ENCODE measurements at places on chromosomes 2 and 18.

DNA sequence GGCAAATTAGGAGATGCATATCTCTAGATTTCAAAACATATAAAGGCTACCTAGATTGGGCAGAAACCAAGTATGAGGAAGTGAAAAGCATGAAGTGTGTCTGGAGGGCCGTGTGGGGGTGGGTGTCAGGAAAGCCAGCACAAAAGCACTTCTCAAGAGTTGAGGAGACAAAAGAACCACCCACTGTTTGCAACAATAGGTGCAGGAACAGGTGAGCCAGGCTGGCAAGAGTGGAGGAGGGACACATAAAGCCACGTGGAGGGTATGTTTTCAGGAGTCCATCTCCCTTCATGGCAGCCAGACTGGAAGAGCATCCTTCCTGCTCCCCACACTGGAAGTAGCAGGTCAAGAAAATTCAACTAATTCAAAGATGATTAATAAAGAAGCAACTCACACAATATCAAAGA is 96.4 kb downstream of the CERS6 start:
- no peak for DNase-seq

GRCh38 chr18:37527395-37527794 is 38.2 kb downstream of the CELF4 start:
- no peak for DNase-seq

DNA sequence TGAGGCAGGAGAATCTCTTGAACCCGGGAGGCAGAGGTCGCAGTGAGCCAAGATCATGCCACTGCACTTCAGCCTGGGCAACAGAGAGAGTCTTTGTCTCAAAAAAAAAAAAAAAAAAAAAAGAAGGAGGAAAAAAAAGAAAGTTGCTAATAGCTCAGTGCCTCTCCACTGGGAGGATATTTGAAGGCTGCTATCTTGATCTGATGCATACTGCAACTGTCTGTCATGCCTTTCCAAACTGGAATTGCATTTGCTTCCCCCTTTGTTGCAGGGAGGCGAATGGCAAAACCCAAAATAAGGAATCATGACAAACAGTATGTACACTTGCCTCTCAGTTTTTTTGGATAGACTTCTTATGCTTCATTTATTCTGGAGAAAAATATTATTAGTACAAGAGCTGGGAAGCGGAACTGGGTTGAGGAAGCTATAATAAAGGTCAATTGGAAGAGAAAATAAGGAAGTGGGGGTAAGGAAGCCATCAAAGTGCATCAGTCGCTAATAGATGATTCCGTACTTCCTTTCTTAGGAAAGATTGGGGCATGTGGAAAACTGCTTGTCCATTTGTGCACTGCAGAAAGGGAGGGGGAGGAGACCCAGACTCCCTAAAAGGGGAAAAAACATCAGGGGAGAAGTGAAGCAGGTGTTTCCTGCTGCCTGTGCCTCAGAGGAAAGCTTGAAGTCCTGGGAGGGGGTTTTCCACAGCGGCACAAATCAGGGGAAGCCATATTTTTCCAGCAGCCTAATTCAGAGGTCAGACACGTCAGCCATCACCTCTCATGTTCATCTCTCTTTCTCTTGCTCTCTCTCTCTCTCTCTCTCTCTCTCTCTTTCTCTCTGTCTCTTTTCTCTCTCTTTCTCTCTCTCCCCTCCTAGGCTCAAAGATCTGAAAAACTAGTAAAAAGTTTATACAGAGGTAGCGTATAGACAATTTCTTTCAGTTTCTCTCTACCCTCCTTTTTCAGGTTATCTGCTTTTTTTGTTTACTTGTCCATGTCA is 301.4 kb upstream of the TNP1 start:
- DNase-seq: no peak

DNA sequence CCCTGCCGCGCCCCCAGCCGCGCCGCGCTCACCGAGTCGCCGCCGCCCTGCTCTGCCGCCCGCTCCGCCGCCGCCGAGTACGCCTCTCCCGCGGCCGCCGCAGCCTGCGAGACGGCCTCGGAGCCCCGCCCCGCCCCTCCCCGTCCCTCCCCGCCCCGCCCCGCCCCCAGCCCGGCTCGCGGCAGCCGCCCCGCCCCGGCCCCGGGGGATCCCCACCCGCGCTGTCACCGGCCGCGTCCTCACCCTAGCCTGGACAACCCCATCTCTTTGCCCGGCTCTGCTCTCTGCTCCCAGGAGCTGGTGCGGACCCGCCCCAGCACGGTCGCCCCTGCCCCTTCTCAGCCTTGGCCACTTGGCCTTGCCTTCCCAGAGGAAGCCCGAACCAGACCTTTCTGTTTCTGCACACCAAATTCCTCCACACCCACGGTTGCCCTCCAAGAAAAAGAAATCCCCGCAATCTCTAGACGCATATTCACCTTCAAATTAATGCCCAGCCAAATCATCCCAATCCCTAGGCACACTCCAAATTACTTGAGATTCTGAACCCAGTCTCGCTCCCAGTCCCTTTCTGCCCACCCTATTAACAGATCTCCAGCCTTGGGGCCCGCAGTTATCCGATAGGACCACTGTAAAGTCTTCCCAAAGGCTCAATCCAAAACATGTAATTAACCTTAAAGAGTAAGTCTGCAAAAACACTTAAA is at the start of gene CYRIA:
Gene CYRIA, minus strand, starts transcription at position 87 of the 701 bp plus-strand sequence. CDS start 77,715 bp downstream, outside the sequence.
- DNase-seq: peak; percentile 60

- no peak for DNase-seq
Measured at GRCh38 chr2:200843993-200844948, 20.2 kb downstream of the CLK1 start.

DNA sequence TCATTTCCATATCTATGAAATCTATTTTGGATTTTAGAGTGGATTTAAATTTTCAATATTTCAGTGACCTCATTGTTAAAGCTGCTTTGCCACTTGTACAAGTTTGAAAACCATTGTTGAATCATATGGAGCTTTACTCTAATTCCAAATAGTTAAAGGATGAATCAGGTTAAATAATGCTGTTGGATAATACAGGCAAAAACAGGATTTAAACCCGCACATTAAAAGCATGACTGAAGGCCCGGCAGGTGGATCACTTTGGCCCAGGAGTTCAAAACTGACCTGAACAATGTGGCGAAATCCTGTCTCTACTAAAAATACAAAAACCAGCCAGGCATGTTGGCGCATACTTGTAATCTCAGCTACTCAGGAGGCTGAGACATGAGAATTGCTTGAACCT is 68.3 kb downstream of the RIF1 start:
- DNase-seq: no peak

GRCh38 chr2:235116885-235117492 is 165.2 kb downstream of the SH3BP4 start:
- no peak for DNase-seq

DNA sequence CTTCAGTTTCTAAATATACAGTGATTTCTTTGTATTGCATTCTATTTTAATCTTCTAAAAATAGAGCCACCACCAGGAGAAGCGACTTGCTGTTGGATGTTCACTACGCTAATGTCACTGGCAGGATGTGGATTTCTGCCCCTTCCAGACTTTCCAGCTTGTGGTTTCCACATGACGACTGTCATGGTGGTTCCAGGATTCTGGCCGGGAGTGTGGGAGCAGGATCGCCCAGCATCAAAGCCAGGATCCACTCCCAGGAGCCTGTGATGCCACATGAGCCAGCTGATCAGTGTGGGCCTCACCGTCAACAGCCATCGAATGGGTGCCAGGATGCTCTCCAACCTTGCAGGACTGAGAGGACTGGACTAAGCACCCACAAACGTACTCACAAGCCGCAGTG is 148.8 kb downstream of the HDAC4 start:
- no peak for DNase-seq

- DNase-seq: no peak
Measured at GRCh38 chr2:40668425-40668824, 216.5 kb upstream of the SLC8A1 start.

DNA sequence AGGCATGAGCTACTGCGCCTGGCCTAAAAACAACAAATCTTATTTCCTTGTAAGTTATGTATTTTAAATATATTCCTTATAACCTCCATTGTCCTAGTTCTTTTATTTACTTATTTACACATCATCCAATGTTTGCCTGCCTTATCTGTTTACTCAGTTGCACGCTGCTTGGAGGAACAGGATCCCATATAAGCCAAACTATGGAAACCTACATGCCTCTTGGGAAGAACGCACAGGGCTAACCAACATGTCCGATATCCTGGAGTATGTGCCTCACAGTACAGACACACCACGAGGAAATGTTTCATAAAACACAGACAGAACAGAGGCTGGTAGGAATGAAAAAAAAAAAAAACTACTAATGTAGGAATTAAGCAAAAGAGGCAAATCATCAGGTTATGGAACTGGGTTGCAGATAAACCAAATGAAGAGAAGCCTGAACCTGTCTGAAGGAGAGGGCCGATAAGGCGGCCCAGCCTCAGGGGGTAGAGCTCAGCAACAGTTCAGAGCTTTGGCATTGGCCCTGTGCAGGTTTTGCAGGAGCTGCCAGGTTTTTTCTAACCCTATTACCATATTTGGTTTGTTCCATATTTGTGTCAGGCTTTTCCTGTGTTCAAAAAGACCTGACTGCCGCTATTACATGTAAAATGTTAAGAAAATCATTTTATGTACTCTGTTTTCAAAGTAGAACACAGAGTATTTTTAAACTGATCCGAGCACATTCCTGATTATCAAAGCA is 19.9 kb upstream of the SP3 start:
- no peak for DNase-seq

GRCh38 chr2:210798180-210798579 is 241.8 kb downstream of the CPS1 start:
- no peak for DNase-seq

DNA sequence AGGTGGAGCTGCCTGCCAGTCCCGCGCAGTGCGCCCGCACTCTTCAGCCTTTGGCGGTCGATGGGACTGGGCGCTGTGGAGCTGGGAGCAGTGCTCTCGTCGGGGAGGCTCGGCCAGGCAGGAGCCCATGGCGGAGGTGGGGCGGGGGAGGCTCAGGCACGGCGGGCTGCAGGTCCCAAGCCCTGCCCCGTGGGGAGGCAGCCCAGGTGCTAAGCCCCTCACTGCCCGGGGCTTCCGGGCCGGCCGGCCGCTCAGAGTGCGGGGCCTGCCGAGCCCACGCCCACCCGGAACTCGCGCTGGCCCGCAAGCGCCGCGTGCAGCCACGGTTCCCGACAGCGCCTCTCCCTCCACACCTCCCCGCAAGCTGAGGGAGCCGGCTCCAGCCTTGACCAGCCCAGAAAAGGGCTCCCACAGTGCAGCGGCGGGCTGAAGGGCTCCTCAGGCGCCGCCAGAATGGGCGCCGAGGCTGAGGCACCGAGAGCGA is 316.4 kb downstream of the RND3 start:
- DNase-seq: no peak

DNA sequence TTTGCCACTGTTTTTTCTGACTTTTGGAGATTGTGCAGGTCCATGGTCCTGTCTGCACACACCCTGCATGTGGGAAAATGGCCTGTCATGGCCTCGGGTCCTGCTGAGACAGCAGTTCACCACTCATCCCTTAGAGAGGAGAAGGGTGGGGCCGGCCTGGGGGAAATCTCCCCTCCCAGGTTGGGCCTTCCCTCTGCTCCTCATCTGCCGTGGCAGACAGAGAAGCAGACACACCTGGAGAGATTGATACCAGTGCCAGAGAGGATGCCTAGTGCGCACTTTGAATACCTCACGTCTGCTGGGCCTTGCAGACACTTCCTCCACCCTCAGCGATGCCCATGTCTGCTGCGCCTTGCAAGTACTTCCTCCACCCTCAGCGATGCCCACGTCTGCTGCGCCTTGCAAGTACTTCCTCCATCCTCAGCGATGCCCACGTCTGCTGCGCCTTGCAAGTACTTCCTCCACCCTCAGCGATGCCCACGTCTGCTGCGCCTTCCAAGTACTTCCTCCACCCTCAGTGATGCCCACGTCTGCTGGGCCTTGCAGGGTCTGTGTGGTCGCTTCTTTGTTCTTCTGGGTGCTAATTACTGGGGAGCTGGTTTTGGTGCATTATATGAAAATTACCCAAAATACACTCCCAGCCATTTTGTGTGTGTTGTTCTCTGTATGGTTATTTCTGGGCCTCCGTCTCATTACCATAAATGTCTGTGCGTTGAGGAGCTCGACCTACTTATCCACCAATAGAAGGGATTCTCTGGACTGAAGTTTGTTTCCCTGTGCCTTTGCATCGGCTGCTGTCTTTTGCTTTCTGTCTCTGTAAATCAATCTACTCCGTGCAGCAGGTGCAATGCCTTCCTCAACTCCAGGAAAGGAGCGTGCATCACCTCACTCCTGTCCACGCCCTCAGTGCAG is 186.9 kb upstream of the PXDN start:
- DNase-seq: no peak

GRCh38 chr2:97671526-97671925 is 2.0 kb downstream of the C2orf92 start:
- no peak for DNase-seq

DNA sequence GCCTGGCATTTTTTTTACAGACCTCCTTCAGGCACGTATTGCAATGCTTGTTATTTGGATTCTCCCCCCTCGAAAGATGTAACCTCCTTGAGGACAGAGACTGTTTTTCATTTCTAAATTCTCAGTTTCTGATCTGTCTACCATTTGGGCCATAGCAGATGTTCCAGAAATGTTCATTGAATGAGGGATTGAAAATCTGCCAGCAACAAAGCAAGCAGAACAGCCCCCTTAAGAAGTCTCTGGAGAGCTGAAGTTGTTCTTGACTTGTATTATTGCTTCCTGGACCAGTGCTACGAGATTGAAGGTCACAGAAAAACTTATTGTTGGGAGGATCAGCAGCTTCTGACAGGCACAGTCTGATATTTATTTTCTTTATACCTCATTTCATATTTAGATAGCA is 355.5 kb downstream of the EPHA4 start:
- DNase-seq: no peak

DNA sequence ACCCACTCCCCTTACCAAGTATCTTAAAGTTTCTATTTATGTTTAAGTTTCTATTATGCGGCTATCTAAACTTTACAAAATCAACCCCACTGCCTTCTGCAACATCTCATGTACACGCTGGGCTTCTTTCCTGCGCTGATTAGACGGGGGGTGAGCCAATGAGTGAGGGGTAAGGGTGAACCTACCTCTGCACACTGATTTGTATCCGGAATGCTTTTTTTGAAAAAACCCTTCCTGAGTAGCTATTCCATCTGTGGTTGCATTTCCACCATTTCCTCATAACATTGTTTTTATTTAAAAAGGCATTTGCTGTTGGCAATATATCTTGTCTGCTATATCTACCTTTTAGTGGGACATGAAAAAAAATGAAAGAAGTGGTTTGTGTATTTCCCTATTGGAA is 6.3 kb downstream of the ALPG start:
- DNase-seq: no peak

- no peak for DNase-seq
Measured at GRCh38 chr2:171287611-171288010, 126.9 kb upstream of the TLK1 start.

GRCh38 chr18:37019157-37019827 is 190.4 kb downstream of the KIAA1328 start:
- no peak for DNase-seq

GRCh38 chr18:77339093-77339492 is 89.4 kb downstream of the GALR1 start:
- no peak for DNase-seq

GRCh38 chr2:107337209-107337898 is 451.4 kb upstream of the ST6GAL2 start:
- no peak for DNase-seq
